ENCODE measurements at places on chromosomes 3 and 15. TPM values are rescaled to one million over a fixed set of nuclear protein-coding genes. Genes with fewer than 3 reads are reported as not detected.
A peak's percentile ranks its signal among the peaks of the same experiment; 100 is the strongest.

FOXB1 gene
- not detected for total RNA-seq

LIPC gene
- 1.0 TPM for total RNA-seq

ALDH1A3 gene
- 59.0 TPM for total RNA-seq

CLDN18 gene
- total RNA-seq = 0.62 TPM

KNG1 gene
- not detected for total RNA-seq

CADPS gene
- total RNA-seq = 13.3 TPM

EFCC1 gene
- total RNA-seq = 1.3 TPM

TNFSF10 gene
- 17.3 TPM for total RNA-seq

PLA2G4D gene
- not detected for total RNA-seq

TRAT1 gene
- total RNA-seq = not detected

CCR9 gene
- total RNA-seq = 0.10 TPM

MYL3 gene
- 33.1 TPM for total RNA-seq

WDR82 gene
- total RNA-seq = 95.1 TPM

TMEM45A gene
- total RNA-seq = 19.9 TPM

SLC9A9 gene
- 28.4 TPM for total RNA-seq

FSIP1 gene
- total RNA-seq = 0.10 TPM

MAP3K13 gene
- total RNA-seq = 20.8 TPM

GPR62 gene
- total RNA-seq = 0.41 TPM

CCR1 gene
- 1.2 TPM for total RNA-seq

DNA sequence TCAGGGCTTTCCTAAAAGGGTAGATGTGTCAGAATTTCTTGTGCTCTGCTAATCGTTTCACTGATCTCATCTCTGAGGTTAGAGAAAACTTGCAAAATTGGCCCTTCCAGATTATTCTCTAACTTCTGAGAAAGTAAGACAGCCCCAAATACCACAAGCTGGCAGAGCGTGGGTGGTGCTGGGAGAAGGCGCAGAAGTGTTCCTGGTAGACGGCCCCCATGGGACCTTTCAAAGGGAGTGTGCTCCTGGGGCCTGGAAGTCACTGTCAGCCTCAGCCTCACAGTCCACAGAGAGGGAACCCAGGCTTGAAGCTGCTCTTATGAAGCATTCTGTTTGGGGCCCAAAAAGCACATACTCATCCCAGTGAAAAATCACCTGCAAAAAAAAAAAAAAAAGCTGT is 86.5 kb upstream of the PFN2 start:
- no peak for DNase-seq

DNA sequence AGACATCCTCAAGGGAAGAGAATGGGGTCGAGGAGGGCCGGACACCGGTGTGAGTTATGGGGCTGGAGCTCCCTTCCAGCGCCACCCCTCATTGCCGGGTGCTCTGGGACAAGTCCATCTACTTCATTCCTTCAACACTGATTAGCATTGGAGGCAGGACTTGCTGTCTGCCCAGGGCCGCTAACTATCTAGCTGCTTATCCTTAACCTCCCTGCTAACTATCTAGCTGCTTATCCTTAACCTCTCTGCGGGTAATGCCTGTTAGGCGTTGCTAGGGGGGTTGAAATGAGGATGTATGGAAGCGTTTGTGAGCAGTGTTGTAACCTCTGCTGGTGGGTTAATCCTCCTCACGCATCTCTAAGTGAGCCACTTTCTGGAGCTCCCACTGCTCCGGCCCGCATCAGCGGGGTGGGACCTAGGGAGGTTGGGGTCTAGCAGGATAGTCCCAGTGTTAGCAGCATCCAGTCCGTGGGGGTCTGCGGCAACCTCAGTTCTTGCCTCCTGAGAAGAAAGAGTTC is 10.9 kb upstream of the CHAC1 start:
- no peak for DNase-seq

GRCh38 chr3:139132976-139133375 is 88.3 kb upstream of the PRR23C start:
- no peak for DNase-seq

DNA sequence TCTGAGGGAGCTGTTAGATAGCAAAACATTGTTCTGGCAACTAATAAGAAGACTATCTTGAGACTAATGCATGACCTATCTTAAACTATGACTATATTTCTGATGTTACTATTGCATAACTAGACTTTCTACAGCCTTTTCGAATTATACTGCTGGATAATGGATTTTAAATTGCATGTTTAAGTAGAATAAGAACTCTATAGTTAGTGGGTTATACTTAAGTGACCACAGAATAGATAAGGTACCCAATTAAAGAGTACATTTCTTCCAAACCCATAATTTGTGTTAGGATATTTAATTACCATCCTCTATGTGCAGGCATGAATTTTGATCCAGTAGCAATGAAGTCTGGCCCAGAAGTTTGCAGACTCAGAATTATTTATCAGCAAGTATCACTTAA is 44.6 kb upstream of the SPPL2A start:
- DNase-seq = no peak

GRCh38 chr15:41648097-41648496 is 12.1 kb upstream of the MGA start:
- no peak for DNase-seq

DNA sequence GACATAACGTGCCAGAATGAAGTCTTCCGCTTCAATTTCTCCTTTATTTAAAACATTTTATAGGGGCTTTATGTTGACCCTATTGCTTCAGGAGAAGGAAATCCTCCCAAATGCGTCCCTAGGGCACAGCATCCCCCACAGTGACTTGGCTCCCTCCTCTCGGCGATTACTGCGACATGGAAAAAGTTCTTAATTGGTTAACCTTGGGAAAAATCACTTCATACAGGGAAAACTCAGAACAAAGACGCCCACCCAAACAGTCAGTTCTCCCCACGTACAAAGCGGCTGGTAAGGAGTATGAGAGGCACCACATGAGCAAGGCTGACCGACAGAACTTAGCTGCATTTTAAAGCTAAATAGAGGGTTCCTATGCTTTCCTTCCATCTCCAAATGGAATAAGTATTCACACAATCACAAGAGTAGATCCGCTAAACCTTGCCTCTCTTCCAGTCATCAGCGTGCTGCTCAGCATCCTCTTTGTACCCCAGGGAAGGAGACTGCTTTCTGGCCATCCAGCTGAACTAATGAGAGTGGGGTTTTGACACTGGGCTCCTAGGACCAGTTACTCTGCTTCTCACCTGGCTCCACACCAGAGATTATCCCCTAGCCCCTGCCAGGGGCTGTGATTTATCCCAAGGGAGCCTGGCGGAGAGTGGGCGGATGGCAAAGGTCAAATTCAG is 415.3 kb upstream of the WNT5A start:
- peak; percentile 15 for DNase-seq

- no peak for DNase-seq
These were observed 22.5 kb downstream of the UPK1B start for GRCh38 chr3:119195911-119196310.

- DNase-seq = no peak
These were observed 42.2 kb downstream of the SPSB4 start for GRCh38 chr3:141093397-141093796.

DNA sequence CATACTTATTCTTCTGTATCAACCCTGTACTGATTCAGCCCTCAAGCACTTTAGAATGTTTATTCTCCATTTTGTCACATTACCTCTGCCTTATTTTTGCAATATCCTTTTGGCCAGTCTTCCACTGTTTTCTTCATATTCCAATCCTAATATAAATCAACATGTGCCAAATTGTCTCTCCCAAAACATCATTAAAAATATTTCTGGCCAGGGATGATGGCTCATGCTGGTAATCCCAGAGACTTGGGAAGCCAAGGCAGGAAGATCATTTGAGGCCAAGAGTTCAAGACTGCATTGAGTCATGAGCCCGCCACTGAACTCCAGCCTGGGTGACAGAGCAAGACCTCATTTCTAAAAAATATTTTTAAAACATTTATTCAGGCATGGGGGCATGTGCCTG is 641.4 kb upstream of the CBLB start:
- DNase-seq = no peak

GRCh38 chr3:14633417-14633816 is 18.1 kb upstream of the CCDC174 start:
- no peak for DNase-seq

DNA sequence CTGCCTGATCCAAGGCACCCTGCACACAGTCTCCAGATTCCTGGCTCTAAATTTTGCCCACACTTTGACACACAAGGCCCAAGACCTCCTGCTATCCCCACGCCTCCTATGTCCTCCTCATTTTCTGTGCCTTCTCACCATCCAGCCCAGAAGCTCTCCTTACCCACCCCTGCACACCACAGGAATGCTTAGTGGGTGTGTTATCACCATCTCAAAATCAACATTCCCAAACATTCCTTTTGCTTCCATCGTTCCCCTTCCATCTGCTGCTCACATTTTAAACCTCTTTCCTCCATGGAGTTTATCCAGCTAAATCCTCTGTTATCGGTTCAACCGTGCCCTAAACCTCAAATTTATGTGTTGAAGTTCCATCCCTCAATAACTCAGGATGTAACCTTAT is 43.9 kb downstream of the DGKG start:
- no peak for DNase-seq

- no peak for DNase-seq
These were observed 411.2 kb downstream of the SHQ1 start for GRCh38 chr3:72436863-72437592.

- DNase-seq = peak; percentile 52
These were observed 136.4 kb downstream of the LIPC start for GRCh38 chr15:58568157-58568571.

GRCh38 chr3:12593473-12593872 is 36.6 kb downstream of the MKRN2 start:
- DNase-seq = no peak

DNA sequence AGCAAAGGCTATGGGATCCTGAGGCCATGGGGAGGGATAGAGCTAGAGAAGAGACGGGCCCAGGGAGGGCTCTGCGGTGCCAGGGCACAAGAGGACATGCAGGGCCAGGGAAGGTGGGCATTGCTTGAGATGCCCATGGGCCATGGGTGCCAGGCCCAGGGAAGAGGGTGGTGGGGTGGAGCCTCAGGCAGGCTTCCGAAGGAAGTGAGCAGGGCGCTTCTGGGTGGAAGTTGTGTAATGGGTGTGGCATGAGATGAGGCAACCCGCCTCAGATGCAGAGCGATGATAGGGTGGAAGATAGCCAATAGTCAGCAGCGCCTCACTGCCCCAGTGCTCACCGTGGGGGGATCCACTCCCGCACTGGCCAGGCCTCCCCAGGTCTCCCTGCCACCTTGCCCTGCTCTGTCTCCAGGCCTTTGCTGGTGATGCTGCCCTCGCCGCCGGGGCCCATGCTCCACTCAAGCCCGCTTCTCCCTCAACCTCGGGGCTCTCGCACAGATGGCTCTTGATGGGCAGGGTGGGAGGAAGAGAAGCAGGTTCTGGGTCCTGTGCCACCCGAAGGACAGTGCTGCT is 51.4 kb downstream of the DNAJB8 start:
- no peak for DNase-seq

DNA sequence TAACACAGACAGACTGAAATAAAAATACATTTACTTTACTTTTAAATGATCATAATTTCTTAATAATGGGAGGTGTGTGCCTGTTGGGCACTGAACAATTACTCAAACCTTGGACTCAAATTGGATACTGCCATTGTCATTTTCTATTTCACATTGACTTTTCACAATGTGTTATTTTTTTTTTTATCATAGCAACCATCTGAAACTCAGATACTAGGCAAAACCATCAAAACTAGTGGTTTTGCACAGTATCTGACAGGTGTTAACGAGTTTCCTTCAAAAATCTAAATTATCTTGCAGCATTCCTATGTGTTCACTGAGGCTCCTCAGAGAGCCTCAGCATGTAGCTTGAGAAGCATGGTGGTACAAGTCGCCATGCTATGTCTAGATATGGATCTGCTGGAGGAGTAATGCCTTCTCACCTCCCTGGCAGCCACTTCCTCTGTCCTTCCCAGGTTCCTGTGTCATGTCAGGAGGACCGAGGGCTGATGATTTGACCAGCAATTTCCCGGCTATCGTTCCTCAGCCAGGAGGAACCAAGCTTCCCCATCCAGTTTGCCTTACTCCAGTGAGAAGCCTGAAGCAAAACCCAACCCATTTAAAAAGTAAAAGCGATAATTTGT is 29.9 kb upstream of the RFTN1 start:
- no peak for DNase-seq

DNA sequence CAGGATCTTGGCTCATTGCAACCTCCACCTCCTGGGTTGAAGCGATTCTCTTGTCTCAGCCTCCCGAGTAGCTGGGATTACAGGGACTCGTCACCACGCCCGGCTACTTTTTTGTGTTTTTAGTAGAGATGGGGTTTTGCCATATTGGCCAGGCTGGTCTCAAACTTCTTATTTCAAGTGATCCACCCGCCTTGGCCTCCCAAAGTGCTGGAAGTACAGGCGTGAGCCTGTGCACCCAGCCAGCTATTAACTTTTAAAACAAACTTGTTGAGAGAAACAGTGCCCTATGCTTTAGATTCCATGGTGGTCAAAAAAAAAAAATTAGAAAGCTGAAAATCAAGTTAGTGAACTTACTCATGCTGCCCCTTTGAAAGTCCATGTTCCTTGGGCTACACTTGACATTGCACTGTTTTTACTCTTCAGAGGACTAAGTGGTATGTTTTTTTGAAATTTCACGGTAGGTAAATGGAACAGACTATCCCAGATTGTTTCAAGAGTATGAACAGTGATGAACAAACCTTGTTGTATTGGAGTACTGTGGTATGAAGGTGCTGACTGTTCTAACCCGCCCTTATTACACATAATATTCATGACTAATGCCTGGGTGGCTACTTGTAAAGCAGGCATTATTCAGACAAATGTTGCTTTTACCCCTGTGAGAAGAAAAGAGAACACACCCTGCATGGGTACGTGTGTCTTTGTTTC is 206.9 kb downstream of the KLHL25 start:
- DNase-seq = no peak

DNA sequence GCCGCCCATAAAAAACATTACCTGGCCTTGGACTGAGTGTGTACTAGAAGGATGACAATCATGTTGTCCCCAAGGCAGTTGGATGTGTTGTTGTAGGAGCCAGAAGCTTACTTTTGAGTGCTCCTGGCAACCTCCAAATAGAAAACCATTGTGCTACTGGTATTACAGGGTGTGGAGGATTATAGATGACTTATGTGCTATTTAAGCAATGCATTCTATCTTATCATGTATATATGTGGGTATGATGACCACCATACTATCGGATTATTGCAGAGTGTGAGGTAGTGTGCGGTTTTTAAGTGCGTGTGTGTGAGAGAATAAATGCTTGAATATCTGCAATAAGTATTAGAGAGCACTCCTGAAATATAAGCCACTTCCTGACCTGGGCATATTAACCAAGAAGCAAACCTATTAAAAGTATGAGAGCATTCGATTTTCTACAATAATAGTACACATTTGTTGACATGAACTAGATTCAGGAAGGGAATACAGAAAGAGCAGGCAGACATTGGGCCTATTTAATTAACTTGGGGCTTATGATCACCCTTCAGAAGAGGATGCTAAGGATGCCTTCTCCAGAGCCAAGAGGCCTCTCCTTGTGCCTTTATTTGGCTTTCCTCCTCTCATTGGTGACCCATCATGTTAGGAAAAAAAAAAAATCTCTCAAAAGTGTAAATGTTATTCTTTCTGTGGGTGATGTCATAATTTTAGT is 11.7 kb upstream of the MBNL1 start:
- no peak for DNase-seq

GRCh38 chr15:97522347-97522746 is 438.2 kb upstream of the ARRDC4 start:
- DNase-seq = peak; percentile 63

All from tongue (tissue), 3 donors.